ENCODE measurements at places on chromosomes 12 and 14.
A peak's percentile ranks its signal among the peaks of the same experiment; 100 is the strongest.

DNA sequence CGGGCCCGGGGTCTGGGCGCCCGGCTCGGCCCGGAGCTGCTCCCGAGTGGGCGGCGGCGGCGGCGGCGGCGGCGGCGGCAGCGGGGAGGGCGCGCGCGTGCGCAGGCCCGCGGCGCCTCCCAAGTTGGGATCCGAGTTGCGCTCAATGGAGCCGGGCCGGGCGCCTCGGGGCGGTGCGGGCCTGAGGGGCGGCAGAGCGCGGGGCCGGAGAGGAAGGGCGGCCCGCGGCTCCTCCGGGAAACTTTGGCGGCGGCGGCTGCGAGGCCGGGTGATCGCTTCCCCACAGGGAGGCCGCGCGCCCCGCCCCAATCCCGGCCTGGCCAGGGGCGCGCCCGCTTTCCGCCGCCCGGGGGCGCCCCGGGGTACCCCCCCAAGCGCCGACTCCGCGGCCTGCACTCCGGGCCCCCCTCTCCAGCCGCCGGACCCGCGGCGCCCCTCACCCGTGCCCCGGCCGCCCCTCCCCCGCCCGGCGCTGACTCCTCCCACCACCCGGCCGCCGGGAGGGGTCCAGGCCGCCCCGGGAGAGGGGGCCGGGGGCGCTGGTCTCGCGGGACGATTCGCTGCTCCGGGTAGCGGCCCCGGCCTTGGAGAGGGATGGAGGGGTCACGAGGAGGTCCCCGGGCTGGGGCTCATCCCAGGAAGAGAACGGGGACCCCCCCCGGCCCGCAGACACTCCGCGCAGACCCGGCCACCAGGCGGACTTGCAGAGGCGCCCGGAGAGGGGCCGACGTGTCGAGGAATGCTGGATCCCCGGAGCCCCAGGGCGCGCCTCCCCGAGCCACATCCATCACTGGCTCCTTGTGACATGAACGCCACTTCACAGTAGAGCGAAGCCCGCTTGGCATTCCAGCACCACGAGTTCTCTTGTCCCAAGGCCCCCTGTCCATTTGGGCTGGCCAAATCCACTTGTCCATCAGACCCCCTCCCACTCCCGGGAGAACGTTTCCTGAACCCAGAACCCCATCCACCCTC is at the start of gene RILPL1:
TSS of gene RILPL1 (minus strand) at position 48 of the 972 bp plus-strand sequence. CDS start 237 bp downstream, outside the sequence.
- DNase-seq = peak; percentile 35

DNA sequence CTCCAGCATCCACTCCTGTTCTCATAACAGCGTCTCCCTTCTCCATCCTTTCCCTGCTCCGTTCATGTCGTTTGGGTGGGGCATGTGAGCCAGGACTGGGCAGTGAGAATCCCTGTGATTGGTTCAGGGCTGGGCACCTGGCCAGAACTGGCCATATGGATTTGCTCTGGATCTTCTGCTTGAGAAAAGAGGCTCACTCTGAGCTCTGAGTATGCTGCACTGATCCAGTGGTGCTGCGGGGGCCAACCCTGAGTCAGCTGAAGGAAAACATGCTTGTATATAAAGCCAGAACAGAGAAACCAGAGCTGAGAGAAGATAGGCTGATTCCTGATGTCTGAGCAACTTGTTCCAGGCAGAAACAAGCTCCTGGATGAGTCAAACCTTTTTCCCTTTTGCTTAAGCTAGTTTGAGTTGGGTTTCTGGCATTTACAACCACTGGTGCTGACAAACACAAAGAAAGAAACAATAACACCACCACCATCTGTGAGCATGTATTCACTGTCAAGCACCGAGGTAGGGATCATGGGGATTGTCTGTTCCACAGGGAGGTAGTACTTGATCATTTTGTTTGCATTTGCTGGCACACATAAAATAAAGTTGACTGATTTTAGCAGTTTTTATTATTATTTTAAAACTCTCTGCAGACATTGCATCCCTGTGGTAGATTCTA is 14.0 kb upstream of the HPD start:
- DNase-seq = no peak

GRCh38 chr14:104237651-104238423 is 99.5 kb downstream of the KIF26A start:
- no peak for DNase-seq

GRCh38 chr12:85993746-85994145 is 119.7 kb downstream of the NTS start:
- no peak for DNase-seq

DNA sequence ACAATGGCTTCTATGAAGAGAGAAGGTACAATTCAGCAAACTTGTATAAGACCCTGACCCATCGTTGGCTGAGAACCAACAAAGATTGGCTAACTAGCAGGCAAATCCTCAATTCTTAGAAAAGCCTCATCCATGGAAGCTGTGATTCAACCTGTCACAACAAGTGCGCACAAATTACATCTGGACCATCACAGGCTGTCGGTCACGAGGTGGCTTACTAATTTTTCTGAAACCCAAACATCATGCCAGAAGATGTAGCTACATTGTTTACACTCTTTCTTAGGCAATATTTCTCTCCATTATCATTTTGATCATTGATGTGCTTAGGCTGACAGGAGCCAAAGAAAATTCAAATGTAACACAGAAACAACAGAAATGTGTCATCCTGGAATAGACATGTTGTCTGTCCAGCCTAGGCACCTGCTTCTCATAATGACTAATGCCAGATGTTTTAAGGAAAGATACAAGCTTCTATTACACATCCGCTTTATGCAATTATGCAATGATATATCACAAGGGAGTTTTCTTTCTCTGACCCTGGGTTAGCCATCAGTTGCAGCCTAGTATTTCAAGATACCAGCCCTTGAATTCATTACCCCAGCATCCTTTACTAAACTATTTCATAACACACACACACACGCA is 92.9 kb upstream of the DIO2 start:
- DNase-seq = no peak

GRCh38 chr14:100673807-100674154 is 52.9 kb upstream of the DLK1 start:
- no peak for DNase-seq

GRCh38 chr12:96091833-96092232 is 56.4 kb upstream of the LTA4H start:
- DNase-seq = no peak

- no peak for DNase-seq
These were observed 35.2 kb upstream of the PCNX1 start for GRCh38 chr14:70871863-70872677.

GRCh38 chr14:63472986-63473788 is 70.0 kb downstream of the PPP2R5E start:
- DNase-seq = no peak

GRCh38 chr12:132209619-132210222 is 65.5 kb downstream of the NOC4L start:
- no peak for DNase-seq

- no peak for DNase-seq
These were observed 3.9 kb upstream of the FGF23 start for GRCh38 chr12:4383304-4383865.

DNA sequence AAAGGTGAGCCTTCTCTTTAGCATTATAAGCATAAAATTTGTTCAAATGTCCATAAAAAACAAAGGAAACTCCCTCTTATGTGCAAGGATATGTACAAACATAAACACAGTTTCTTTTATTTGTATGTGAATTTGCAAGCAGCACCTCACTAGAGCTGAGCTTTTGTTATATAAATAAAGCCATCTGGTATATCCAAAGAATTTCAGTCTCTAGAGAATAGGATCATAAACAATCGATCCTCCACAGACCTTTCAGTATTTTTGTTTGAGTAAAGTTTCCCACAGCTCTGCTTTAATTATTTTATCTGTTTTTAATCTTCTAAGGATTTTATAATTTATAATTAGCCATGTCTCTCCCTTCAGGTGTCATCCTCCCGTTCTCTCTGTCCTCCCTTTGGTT is 89.2 kb downstream of the OTOGL start:
- DNase-seq = no peak

GRCh38 chr14:95388699-95389098 is 69.0 kb upstream of the CLMN start:
- DNase-seq = no peak

GRCh38 chr12:52735816-52736632 is 32.7 kb upstream of the KRT77 start:
- DNase-seq = no peak

DNA sequence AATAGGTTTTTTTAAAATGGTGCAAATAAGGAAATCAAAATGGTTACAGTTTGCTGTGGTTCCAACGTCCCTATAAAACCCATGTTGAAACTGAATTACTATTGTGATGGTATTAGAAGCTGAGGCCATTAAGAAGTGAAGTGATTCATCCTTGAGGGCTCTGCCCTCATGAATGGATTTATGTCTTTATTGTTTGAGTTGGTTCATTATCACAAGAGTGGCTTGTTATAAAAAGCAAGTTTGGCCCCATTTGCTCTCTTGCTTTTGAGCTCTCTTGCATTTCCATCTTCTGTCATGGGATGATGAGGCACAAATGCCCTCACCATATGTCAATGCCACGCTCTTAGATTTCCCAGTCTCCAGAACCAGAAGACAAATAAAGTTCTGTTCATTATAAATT is 62.3 kb downstream of the PRKD1 start:
- no peak for DNase-seq

DNA sequence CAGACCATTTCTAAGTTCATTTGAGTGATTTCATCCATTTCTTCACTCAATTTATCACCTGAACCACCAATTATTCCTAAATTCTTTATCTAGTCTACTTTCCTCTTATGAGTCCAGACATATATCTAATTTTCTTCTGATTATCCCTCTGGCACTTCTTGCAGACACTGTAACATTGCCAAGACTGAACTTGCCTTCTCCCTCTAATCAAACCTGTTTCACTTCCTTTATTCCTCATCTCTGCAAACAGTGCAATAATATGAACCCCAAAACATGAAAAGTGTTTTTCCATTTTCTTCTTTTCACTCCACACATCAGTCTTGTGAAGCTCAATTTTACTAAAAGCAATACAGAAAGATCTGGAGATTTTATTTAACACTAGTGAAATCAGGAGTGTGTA is 37.8 kb upstream of the PTPRQ start:
- no peak for DNase-seq

Data from stimulated activated CD4-positive, alpha-beta T cell treated with anti-CD3 and anti-CD28 coated beads, Interleukin-4, amount 100 ng/mL, for 48 hours (primary cell).